IPS-NIHi11 (cell line): ENCODE measurements at places on chromosomes 13 and 19.

GRCh38 chr19:33400856-33401682 is 27.6 kb downstream of the CEBPG start:
- DNase-seq, result no peak

DNA sequence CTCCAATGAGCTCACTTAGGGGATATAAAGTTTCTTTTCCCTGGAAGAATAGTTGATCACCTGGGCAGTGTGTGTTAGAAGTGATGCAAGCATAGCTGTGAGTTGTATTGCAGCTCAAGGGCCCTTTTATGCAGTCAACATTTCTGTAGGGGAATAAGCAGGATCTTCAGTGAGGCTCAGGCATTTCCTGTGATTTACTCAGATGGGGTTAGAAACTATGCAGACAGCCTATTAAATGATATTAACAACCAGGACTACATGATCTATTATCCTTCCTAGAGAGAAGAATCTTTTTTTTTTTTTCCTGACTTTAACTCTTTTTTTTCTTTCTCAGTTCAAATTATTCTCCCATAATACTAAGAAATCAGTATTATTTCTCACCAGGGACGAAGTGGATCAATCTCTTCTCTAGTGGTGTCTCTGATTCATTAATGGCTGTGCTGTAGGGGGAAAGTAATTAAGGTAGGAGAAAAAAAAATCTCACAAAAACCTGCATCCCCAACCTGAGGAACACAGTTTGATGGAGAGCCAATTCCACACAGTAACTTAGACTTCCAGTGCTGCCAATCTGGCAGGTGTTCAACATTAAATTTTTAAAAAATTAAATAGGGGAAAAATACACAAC is 126.4 kb upstream of the SLC10A2 start:
- DNase-seq, result no peak

GRCh38 chr19:1975162-1975480 is 34.1 kb downstream of the CSNK1G2 start:
- no peak for DNase-seq

DNA sequence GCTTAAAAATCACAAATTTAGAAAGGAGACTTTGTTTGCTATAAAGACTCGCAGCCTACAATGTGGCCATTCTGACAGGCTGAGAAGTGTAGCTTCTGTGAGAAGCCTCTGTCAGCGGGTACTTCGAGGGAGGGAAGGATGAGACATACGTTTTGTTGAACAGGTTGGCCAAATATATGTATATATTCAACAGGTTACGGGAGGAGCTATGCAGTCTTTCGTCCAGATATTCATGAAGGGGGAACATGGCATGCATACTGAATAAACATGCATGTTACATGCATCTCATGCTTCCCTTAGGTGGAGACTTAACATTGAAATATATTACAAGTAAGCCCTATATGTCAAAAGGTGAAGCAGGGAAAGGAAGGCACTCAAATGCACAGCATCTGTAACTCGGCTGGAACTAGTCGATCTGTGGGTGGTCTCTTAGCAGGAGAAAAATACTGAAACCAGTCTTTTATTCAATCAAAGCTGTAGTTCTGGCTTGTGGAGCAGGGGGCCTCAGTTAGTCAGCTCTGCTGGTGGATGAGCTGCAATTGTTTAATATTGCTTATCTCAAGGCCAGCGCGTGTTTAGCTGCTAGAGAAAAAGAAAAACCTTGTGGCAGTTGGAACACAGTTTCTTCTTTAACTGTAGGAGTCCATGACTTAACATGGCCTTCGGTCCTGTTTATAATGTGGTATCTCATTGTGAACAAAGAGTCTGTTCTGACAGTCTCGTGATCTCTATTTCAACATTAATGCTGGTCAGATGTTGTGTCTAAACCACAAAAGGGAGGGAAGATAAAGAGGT is 94.3 kb downstream of the FAM216B start:
- DNase-seq, result peak; percentile 40

DNA sequence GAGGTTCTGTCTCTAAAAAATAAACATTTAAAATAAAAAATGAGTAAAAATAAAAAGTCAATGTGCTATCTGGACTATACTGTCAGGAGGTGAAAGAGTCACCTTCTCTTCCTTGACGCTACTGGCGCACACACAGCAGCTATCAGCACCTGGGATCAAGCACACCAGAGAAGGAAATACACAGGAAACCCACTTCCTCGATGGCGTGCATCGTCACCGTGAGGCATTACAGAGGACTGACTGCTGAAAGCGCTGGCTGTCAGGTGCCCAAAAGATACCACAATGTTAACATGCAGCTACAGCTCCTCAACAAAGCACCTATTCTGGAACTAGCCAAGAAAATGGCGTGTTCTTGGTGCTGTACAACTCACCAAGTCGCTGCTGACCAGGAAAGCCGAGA is 6.1 kb downstream of the SLC35E1 start:
- DNase-seq, result no peak

- no peak for DNase-seq
Measured at GRCh38 chr13:63297163-63297562, 1881.5 kb upstream of the PCDH20 start.

DNA sequence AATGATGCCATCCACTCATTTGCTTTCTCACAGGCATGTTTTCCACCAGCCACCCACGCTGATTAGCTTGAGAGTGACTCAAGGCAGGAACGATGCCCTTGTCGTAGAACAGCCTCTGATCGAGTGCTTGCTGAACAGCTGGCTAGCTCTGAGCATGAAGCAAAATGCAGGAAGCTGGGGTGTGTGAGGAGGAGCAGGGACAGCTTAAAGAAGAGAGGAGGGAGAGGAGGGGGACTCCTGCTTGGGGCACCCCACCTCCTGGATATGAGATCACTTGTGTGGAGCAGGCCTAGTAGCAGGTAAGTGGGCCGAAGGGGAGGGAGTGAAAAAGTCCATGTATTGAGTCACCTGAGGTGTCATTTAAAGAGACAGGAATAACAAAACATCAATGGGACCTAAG is 48.8 kb downstream of the IRS2 start:
- no peak for DNase-seq

DNA sequence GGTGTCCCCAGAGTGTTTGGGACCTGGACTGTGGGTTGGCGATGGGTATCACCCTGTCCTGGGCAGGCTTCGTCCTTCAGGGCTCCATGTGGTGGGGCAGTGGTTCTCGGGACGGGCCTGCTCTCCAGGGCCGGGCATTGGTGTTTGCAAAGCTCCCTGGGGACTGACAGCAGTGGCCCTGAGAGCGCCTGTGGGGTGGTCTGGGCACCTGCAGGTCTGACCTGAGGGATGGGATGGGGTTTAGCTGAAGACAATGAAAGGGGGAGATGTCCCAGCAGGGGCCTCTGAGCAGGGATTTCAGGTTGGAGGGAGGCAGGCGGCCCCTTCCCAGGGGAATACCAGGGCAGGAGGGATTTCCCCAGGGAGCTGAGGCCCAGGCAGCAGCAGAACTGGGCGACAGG is 68.3 kb upstream of the MCF2L start:
- no peak for DNase-seq

- DNase-seq, result no peak
Measured at GRCh38 chr13:98144027-98144741, 1.3 kb downstream of the FARP1 start.

- DNase-seq, result no peak
Measured at GRCh38 chr13:38135592-38135991, 214.1 kb upstream of the UFM1 start.

GRCh38 chr19:55447421-55448174 is 4.5 kb upstream of the SHISA7 start:
- DNase-seq, result no peak

- DNase-seq, result peak; percentile 96
Measured at GRCh38 chr19:900302-901111, 7.2 kb downstream of the RNU6-9 start.

DNA sequence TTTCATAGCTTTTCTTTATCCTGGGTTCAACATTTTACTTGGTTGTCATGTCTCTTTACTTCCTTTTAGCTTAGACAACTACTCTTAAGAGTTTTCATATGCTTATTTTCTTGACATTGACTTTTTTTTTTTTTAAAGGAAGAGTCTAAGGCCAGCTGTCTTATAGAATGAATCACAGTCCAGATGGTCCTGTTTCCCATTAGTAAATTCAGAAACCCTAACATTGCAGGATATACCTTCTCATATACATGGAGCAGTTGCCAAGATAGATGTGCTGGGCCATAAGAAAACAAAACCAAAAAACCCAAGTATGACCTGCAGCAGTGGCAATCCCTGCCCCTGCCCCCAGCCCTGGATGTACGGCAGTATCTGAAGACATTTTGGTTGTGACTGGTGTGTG is 72.8 kb downstream of the COG3 start:
- no peak for DNase-seq

- no peak for DNase-seq
Measured at GRCh38 chr13:77817521-77817920, 101.1 kb downstream of the EDNRB start.

DNA sequence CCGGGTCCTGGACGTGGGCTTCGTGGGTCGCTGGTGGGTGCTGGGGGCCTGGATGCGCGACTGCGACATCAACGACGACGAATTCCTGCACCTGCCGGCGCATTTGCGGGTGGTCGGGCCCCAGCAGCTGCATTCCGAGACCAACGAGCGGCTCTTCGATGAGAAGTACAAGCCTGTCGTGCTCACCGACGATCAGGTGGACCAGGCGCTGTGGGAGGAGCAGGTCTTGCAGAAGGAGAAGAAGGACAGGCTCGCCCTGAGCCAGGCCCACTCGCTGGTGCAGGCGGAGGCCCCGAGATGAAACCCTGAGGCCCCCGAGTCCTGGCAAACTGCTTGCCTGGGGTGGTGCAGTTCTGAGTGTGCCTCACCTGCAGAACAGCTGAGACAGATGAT is 787 bp downstream of the TIMM29 start:
- DNase-seq, result no peak

DNA sequence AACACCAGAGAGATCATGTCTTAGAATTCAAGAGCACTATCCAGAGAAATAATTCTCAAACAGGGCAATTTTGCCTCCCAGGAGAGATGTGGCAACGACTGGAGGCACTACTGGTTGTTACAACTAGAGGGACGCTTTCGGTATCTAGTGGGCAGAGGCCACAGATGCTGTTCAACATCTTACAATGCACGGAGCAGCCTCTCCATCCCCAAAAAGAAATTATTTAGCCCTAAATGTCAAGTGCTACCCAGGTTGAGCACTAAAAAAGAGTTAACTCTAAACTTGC is 78.6 kb downstream of the ABCC4 start:
- no peak for DNase-seq

DNA sequence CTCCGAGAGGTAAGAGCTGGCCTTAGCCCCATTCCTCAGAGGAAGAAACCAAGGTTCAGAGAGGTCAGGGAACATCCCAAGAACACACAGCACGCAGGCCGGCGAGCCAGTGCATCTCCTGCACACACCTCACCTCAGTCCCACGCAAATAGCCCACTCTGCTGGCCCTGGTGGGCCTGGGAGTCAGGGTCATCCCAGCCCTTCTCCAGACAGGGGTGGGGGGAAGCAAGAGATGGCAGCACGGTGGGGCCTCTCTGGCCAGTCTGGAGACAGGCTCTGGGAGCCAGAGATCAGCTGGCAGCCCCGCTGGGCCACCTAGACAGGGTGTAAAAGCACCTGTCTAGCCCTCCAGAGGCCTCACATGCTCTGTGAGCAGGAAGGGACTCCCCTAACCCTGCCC is 26.8 kb downstream of the TUBA3C start:
- no peak for DNase-seq

DNA sequence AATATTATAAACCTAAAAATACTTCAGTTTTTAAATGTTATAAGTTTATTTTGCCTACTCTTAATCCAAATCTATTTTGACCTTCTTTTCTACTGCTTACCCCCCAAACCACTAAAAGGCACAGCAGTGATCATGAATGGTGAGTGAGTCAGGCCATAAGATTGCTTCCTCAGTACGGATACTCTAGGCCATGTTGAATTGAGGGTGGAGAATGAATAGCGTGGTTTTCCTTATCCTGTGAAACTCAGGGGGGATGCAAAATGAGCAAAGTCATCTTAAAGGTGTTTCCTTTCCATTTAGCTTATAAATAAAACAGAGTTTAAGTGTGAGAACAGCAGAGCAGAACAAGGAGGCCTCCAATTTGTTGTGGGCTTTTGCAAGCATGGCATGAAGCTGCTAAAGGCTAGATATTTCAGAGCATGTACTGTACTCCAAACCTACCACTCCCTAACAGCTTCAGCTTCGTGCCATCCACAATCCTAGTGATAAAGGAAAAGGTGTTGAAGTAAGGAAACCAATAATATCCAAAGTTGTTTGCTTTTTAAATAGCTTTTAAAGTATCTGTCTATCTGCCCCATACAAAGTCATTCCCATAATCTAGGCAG is 25.0 kb downstream of the SERPINE3 start:
- DNase-seq, result no peak

DNA sequence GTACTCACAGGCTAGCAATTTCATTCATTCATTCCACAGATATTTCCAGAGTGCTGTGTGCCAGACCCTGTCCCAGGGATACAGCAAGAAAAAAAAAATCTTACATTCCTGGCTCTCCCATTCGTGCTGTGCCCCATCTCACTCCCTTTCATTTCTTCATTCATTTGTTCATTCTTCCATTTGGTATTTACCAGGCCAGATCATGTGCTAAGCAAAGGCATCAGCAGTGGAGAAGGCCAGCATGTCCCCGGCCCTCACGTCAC is 2.3 kb downstream of the MAP3K10 start:
- no peak for DNase-seq

- no peak for DNase-seq
Measured at GRCh38 chr19:12834566-12834943, at the start of gene RTBDN. TSS of gene RTBDN (minus strand) at chr19:12834579. CDS start at chr19:12829979, 4,600 bp downstream.

- DNase-seq, result no peak
Measured at GRCh38 chr13:60679928-60680694, 283.1 kb downstream of the TDRD3 start.

DNA sequence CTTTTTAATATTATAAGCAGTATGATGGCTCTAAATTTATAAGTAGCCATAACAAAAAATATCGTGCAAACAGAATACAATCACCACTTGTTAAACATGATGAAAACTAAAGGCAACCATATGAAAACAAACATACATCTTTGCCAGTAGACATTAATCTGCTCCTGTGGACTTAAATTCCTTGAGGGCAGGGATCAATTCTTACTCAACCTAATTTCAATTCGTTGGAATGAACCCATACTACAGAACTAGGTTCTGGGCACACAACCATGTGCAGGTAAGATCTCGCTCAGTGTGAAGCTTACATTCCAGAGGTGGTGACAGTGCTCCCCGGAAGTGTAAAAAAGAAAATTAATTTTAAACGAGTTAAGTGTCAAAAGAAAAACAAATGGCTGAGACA is 13.4 kb downstream of the TBC1D4 start:
- DNase-seq, result no peak

- DNase-seq, result no peak
Measured at GRCh38 chr13:86992251-86992650, 678.9 kb upstream of the SLITRK5 start.

- DNase-seq, result no peak
Measured at GRCh38 chr19:39499932-39500331, 1.2 kb downstream of the DLL3 start.

GRCh38 chr13:90447734-90448101 is 899.8 kb upstream of the MIR17HG start:
- peak; percentile 24 for DNase-seq
